ENCODE measurements at places on chromosomes 12 and 14.
A peak's percentile ranks its signal among the peaks of the same experiment; 100 is the strongest.

DNA sequence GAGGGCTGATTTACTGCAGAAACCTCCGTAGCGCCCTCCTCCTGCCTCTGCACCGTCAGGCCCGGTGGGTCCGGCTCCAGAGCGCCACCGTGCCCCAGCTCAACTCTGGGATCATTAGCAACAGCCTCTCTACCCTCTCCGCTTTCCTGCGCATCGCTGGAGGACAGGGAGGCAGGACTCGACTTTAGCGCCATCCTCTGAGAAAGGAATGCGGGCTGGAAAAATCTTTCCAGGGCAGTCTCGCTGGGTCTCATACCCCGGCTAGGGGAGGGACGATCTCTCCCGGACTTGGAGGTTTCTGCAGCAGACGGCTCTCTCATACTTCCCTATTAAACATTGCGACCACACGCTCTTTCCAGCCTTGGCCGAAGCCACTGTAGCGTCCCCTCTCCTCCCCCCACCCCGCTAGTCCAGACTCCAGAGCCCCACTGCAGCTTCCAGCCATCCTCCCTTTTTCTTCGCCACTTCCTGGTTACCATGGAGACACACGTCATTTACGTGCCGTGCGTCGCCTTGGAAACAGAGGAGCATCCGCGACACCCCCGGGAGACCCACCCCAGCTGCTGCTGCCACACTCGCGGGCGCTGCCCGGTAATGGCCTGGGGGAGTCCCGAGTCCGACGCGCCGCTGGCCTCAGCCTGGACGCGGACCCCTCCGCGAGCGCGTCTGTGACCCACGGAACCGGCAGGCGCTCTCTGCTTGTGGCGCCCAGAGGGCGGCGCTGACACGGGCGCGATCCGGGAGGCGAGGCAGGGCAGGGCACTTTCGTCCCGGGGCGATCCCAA is at the start of gene CCDC184:
Gene CCDC184, plus strand, starts transcription at position 554 of the 785 bp plus-strand sequence. CDS start 479 bp downstream, outside the sequence.
- peak; percentile 86 for DNase-seq

- DNase-seq, result peak; percentile 21
These were observed 2.0 kb downstream of the RMST start for GRCh38 chr12:97464385-97465321.

- no peak for DNase-seq
These were observed 54.3 kb upstream of the TMCC3 start for GRCh38 chr12:94704452-94705306.

DNA sequence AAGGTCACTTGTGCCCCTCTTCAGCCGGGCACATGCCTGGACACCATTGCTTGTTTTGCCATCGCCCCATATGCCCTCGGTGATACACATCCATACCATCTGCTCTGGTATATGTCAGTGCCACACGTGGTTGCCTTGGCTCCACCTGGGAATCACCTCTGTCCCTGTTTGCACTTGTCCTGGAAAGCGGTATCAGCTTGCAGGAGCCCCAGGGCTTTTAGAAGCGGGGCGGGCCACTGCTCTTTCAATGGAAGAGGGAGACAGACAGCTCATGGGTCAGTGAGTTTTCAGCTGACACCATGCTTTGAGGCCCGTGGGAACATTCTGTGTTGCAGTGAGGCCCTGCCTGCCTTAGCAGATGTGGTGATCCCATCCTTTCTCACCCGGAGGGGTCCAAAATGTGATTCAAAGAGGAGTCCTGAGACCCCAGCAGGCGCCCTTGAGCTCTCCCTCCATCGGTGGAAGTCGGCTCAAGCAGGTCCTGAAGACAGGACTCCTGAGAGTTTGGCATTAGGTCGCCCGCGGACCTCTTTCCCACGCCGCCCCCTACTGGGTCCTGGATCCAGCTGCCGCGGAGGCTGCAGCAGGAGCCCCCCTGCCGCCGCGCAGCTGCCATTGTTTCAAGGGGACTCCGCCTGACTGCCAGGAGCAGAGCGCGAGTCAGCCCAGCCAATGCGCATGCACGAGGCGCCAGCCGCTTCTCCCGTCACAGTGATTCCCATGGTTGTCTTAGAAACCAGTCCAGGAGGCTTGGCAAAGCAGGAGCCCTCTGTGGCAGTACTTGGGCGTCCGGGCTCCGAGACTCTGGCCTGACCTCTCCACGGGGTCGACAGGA is 773.2 kb upstream of the ALG10B start:
- no peak for DNase-seq

- DNase-seq, result no peak
These were observed 169.5 kb downstream of the FBXL14 start for GRCh38 chr12:1424674-1425395.

GRCh38 chr14:101708853-101709532 is 52.5 kb upstream of the PPP2R5C start:
- no peak for DNase-seq

GRCh38 chr12:97223419-97223818 is 239.2 kb upstream of the RMST start:
- no peak for DNase-seq

GRCh38 chr12:26654623-26655022 is 178.4 kb downstream of the ITPR2 start:
- no peak for DNase-seq

- DNase-seq, result no peak
These were observed 79.9 kb downstream of the CHGA start for GRCh38 chr14:93002851-93003298.

DNA sequence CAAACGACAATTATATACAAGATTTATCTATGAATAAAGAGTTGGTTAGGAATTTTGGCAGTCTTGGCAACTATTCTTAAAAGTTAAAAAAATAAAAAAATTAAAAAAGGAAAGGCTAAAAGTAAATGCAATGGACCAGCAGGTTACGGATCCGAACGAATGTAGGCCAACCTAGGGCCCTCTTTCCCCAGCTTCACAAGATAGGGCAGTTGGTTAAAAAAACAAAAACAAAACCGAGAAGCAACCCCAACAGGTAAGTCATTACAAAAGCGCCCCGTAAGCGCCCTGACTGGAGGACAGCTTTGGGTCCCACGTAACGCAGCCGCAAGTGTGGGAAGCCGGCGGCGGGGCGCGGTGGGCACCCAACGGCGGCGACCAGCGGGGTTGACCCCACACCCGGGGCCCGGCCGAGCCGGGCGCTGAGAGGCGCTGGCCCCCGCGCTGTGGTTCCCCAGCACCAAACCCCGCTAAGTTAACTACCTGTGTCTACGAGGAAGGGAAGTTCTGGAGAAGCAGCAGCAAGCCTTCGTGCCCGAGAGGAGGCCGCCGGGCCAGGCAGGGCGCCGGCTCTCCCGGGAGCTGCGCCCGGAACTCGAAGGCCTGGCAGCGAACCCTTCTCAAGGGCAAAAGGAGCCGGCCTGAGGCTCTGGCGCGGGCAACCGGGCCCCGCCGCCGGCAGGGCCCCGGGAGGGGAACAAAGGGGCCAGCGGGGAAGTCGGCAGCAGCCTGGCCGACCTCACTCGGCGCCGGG is 882 bp downstream of the HECTD1 start:
- DNase-seq, result no peak

GRCh38 chr12:57216014-57216911 is at the start of gene NXPH4:
NXPH4 (plus strand) TSS chr12:57216794; CDS start chr12:57216970, 176 bp downstream.
- no peak for DNase-seq

DNA sequence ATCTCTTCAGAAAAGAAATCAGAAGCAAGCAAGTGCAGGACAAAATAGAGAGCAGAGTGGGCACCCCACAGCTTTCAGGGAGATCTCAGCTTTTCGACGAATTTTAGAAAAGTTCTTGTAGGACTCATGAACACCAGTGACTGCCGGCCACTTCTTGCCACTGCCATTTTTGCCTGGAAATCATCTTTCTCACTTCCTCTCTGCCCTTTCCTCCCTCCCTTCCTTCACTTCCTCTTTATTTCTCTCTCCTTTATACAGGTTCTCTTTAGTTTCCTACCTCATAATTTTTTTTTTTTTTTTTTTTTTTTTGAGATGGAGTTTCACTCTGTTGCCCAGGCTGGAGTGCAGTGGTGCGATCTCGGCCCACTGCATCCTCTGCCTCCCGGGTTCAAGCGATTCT is 185.6 kb downstream of the APAF1 start:
- DNase-seq, result no peak
